ENCODE measurements at places on chromosomes 3 and 15.

GRCh38 chr3:101017017-101017416 is 23.8 kb upstream of the ABI3BP start:
- no peak for DNase-seq

- DNase-seq, result no peak
Measured at GRCh38 chr15:100140527-100141308, 201.1 kb downstream of the ADAMTS17 start.

DNA sequence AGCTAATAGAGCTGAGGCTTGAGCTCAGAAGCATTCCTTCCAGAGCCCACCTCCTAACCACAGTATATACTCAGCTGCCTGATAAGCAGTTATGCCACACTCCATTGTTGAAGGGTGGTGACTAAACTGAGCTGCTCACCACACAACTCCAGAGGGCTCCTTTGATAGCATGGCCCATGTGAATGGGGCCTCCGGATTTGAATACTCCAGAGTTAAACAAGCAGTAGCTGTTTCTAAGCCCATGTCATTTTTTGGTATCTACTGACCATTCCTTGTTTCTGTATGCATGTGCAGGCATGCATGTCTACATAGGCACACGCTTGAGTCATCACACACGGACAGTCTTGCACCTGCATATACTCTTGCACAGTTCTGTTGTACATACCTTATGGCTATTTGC is 28.9 kb downstream of the IGSF10 start:
- no peak for DNase-seq

- no peak for DNase-seq
Measured at GRCh38 chr3:47854720-47855455, 52.0 kb downstream of the DHX30 start.

DNA sequence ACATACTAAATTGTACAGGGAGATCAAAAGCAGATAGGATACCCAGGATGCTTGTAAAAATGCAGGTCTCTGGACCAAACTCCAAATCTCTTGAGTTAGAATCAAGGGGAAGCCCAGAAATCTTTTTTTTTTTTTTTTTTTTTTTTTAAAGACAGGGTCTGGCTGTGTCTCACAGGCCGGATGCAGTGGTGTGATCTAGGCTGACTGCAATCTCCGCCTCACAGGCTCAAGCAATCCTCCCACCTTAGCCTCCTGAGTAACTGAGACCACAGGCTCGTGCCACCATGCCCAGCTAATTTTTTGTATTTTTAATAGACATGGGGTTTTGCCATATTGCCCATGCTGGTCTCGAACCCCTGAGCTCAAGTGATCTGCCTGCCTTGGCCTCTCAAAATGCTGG is 373.5 kb downstream of the SHQ1 start:
- DNase-seq, result no peak

DNA sequence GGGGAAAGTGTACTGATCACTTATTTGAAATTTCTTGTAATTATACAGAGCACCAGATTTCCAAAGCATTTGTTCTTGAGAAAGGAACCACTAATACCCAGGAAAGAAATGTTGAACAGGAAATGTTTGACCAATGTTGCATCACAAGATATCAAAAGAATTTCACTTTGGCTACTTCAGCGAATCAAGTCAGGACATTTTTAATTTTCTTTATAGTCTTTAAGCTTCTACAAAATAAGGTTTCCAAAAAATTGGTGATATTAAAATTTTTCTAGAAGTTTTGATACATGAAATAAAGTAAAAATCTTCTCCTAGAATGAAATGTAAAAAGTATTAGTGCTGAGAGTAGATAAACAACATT is 421.9 kb downstream of the MECOM start:
- DNase-seq, result no peak

All from GM18507 (cell line).